Activated CD4-positive, alpha-beta T cell treated with anti-CD3 and anti-CD28 coated beads for 48 hours (primary cell): ENCODE measurements at places on chromosomes 16 and 17.

- no peak for DNase-seq
Measured at GRCh38 chr17:68587847-68588246, 13.3 kb downstream of the FAM20A start.

DNA sequence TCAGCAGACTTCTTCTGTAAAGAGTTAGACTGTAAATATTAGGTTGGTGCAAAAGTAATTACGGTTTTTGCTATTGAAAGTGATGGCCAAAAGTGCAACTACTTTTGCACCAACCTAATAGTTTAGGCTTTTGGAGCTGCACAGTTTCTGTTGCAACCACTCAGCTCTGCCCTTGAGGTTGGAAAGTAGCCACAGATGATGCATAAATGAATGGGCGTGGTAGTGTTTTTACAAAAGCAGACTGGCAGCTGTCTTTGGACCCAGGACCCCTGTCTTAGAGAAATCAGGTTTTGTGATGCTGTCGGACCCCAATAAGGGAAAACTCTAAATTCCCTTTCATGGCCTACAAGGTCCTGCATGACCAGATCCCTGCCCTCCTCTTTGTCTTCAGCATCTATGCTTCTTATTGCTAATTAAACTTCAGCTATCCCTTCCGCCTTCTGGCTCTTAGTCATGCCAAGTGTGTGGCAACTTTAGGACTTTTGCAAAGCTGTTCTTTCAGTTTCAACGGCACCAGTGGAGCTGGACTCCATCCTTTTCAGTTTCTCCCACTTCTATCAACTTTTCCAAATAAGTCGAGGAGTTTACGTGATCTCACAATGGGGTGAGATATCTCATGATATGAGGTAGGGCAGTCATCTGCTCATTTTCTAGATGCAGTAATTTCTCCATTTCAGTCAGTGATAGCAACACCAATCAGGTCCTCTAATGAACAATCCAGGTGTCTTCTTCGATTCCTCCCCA is 232.3 kb downstream of the XYLT1 start:
- peak; percentile 35 for DNase-seq

- no peak for DNase-seq
Measured at GRCh38 chr17:64058621-64059020, 38.2 kb upstream of the ICAM2 start.

DNA sequence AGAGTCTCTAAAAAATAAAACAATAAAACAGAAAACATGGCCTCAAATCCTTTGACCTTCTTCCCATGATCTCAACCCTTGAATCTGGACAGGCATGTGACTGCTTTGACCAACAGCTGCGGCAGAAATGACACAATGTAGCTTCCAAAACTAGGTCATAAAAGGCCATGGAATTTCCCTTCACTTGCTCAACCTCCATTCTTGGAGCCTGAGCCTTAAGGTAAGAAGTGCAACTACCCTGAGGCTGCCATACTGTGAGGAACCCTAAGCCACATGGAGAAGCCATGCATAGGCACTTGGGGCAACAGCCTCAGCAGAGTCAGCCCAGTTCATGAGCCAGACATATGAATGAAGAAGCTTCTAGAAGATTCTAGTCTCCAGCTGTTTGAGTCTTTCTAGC is 75.7 kb upstream of the BRD7 start:
- DNase-seq: no peak

DNA sequence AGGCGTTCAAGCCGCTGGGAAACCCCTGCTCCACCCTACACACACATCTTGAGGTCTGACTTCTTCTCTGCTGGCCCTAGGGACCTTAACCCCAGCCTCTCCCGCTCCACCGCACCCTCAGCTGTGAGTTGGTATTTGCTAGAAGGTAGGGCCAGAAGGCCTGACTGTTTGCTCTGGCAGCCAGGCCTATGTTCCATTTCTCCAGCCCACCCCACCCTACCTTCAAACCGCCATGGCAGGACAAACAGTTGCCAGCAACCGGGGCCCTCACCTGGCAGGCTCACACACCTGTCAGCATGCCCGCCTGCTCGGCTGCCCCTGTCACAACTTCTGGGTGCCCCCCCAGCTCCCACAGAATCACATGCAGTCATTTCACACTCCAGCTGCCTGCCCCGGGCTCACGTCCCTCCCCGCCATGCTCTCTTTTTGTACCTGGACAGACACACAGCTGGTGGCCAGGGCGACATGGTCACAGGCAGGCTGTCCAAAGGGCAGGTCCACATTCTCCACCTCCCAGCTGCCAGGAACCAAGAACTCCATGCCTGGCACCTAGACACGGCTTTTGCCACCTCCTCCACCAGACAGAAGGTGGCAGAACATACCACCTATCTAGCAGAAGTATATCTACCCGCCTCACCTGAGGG is 2.6 kb upstream of the ATP2A3 start:
- DNase-seq: no peak

DNA sequence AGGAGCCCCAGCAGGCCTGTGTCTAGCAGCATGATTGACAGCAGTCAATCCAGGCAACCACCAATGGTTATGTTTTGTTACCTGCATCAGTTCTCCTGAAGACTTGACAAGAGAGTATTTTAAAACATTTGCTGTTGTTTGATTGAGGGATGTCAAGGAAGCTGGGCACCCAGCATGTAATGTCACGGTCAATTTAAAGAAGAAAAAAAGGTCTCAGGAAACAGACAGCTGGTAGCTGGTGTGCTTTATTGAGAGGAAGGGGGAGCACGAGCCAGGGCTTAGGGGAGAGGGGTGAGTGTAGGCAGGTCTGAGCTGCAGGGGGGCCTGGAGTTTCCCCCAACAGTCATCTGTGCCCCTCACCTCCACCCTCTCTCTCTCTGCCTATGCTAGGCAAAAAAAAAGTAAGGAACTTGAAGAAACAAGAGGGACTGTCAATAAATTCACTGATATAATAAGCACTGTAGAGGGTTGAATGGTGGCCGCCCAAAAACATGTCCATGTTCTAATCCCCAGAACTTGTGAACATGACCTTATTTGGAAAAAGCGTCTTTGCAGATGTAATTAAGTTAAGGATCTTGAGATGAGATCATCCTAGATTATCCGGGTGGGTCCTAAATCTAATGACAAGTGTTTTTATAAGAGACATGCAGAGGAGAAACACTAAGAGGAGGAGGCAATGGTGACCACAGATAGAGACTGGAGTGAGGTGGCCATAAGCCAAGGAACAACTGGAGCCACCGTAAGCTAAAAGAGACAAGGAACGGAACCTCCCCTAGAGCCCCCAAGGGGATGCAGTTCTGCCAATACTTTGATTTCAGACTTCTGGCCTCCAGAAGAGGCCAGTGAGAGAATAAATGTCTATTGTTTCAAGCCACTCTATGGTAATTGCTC is 14.5 kb downstream of the TSPOAP1 start:
- DNase-seq: no peak

DNA sequence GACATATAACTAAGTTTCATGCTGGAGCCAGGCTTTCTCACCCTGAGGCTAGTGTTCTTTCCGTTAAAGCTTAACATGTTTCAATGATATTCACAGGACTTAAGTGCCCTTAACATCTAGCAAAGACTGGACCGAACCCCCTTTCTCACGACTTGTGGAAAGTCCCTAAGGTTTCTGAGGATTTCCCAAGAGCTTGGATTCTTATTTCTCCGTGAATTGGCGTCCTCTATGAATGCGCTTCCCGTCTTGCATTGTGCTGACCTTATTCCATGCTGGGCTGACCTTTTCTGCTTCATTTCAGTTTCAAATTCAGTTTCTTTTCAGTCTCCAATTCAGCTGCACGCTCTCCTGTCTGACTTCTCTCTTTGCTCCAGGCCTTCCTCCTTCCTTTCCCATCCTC is 206.4 kb downstream of the HS3ST3A1 start:
- DNase-seq: no peak

GRCh38 chr16:10339777-10340732 is 45.8 kb upstream of the ATF7IP2 start:
- no peak for DNase-seq

DNA sequence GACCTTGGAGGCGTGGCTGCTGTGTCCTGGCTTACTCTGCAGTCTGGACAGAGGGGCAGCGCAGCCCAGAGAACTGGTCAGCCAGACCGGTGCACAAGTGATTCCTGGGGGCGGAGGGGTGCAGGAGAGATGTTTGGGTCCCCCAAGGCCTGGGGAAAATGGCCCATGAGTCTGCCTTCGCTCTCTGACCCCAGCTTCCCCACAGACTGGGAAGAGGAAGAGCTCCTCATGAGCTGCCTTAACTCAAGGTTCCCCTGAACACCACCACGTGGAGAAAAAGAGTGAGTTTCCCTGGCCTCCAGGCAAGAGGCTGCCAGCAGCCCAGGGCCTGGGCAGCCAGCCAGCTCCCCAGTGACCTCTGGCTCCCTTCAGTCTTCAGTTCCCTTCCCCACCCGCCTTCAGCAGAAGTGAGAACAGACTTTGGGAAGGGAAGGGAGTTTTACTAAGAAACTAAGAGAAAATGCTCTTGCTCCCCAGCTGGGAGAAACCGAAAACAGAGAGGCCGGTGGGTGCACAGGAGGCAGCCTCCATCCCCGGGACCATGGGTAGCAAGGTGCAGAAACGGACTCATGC is 2.0 kb upstream of the C17orf99 start:
- no peak for DNase-seq

- no peak for DNase-seq
Measured at GRCh38 chr16:49012961-49013726, 268.5 kb downstream of the CBLN1 start.

GRCh38 chr17:48155889-48156611 is 48.5 kb downstream of the SNX11 start:
- DNase-seq: no peak

- DNase-seq: no peak
Measured at GRCh38 chr17:7780736-7781135, 53.3 kb upstream of the KDM6B start.

GRCh38 chr16:17947637-17948036 is 388.9 kb downstream of the NPIPA8 start:
- no peak for DNase-seq

- no peak for DNase-seq
Measured at GRCh38 chr16:4015275-4016004, 100.8 kb downstream of the ADCY9 start.

DNA sequence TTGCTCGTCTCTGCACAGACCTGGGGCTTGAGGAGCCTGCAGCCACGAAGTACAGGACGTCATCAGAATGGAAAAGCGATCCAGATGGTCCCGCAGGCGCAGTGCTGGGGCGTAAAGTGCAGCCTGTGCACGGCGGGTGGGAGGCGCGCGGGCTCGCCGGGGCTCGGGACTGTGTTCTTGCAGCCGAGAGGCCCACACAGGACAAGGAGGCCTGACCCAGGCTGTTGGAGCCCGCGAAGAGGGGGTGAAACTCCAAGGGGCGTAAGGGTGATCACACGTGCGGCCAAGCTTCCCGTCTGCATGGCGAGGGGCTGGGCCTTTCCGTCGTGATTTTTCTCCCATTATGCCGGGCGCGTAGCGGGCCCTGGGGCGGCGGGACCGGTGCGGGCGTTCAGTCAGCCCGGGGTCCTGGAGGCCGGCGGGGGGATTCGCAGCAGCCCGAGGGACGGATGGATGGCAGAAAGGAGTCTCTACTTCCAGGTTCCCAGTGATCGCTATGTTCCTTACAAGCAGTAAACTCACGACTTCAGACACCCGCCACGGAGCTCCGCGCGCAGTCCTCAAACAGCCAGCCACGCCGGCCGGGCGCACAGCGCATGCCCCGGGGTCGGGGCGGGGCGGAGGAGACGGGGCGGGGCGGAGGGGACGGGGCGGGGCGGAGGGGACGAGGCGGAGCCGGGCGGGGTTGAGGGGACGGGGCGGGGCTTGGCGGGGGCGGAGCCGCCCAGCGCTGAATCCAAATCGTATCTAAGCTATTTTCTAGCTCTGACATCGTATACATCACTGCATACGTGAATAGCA is 141.0 kb upstream of the KCNJ18 start:
- peak; percentile 84 for DNase-seq

DNA sequence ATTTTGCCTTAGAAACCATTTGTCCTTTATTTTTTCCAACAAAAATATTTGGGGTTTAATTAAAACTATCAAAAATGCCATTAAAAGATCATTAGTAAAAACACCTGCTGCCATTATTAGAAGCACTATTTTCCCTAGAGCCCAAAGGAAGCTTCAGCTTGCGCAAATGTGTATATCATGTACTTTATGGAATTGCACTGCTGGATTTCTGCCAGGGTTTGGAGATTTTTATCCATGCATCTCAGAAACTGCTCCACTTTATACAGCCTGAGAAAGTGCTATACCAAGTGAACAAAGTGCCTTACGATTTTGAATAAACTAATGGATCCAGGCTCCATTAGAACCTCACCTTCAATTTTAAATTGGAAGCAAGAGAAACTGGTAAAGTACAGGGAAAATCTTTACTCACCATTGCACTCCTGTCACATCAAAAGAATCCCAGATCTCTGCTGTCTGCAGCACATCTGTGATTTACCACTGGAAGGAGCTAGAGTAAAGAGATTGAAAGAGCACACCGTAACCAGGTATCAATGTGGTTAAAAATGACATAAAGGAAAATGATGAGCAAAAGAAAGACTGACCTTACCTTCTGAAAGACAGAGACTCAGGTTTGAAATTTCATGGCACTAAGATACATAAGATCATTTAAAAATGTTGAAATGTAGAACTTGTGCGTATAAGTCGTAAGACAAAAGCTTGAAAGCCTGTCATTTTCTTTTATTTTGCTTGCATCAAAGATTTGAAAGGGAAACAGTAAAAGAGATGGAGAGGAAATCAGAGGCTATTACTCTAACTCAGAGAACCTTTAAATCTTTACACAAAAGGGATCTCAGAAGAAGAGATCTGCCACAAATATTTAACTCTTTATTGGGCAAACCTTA is 678.1 kb upstream of the GOT2 start:
- DNase-seq: no peak

GRCh38 chr16:14057878-14058382 is 13.2 kb upstream of the MRTFB start:
- DNase-seq: no peak
